ENCODE measurements at places on chromosomes 11 and 22.

GRCh38 chr11:106998916-106999188 lies 19.4 kb downstream of the GUCY1A2 start:
- DNase-seq, result no peak

- DNase-seq, result no peak
Measured at GRCh38 chr11:120827820-120828219, 196.1 kb upstream of the TBCEL start.

DNA sequence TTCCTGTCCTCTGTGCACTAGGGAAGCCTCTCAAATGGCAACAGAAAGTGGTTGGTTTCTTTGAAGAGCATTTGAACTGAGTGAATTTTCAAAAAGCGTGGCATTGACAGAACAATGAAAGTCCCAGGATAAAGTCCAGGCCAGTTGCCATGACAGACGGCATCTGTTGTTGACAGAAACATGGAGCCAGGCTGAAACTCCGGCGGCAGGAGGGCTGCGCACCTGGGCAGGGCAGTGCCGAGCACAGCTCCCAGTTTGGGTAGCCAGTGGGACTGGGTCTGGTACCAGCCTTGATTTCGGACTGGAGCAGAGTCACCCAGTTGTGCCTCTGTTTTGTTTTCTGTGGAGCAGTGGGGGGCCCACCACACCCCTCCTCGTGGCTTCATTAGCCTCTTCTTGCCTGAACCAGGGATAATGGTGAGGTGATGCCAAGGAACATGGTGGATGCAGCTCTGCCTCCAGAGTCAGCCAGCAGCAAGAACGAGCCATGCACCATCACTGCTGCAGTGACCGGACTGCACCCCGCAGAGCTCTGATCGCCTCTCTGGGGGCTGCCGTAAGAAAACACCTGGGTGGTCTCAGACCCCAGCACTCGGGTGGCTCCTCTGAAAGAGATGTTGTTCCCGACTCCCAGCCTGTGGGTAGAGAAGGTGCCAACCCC lies 9.8 kb upstream of the SEPTIN5 start:
- DNase-seq, result no peak

DNA sequence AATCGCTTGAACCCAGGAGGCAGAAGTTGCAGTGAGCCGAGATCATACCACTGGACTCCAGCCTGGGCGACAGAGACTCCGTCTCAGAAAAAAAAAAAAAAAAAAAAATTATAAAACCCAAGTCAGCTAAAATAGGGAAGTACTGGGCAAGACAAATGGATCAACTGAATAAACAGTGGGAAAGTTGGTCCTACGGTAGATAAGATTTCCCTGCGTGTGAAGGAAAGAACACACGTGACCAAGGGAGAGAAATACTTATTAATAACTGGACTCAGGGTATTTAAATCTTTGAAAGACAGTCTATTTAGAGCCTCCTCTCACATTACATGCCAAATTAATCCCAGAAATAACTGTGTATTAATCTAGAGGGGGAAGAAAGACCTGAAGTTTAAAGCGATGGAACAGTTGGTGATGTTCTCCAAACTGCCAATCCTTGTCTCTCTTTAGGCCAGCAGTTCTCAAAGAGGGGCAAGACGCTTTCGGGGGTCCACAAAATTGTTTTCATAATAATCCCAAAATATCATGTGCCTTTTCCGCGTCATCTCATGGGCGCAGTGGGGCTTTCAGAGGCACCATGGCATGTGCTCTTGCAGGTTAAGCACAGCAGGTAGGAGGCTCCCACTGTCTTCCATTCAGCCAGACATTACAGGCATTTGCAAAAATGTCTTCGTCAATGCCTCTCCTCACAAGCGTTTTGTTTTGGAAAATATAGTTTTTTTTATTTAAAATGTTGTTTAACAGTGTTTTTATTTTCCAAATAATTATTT lies 6.6 kb downstream of the RTL6 start:
- DNase-seq, result no peak

DNA sequence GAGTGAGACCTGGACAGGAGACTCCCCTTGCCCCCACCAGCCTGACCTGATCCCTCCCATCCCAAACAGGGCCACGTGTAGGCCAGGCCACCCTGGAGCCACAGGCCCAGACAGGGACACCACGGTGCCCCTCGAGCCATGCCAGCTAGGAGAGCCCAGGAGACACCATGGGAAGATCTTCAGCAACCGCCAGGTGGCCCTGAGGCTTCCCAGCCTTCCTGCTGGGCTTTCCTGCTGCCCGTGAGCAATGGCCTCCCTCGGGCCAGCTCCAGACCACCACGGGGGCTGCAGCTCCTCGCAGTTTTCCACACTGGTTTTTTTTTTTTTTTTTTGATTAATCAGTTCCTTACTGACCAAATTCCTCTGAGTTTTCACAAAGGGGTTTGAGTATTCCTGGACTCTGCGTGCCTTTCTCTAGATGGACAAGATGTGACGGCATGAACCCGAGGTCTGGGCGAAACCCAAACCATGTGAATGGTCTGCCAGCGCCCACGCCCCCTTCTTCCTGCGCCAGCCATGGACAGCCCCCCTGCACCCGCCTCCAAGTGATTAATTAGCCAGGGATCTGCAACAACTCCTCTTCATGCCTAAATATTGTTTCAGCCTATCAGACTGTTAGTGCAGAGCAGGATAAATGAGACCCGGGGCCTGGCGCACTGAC lies 40.9 kb downstream of the TBX1 start:
- DNase-seq, result no peak

GRCh38 chr22:46293577-46294260 lies 3.0 kb upstream of the GTSE1 start:
- no peak for DNase-seq

GRCh38 chr11:9003573-9004182 lies at the start of gene NRIP3:
TSS of gene NRIP3 (minus strand) at chr11:9004001. CDS start at chr11:9003935, 66 bp downstream.
- peak; percentile 59 for DNase-seq

- no peak for DNase-seq
Measured at GRCh38 chr22:38348751-38349496, 31.7 kb upstream of the CSNK1E start.

GRCh38 chr11:119181677-119182412 lies 3.4 kb upstream of the NHERF4 start:
- no peak for DNase-seq

- DNase-seq, result peak; percentile 44
Measured at GRCh38 chr22:46737976-46738646, at the start of gene CERK. TSS of gene CERK (minus strand) at chr22:46738252. CDS start at chr22:46738148, 104 bp downstream.

GRCh38 chr11:8251616-8252295 lies 11.9 kb downstream of the LMO1 start:
- no peak for DNase-seq

DNA sequence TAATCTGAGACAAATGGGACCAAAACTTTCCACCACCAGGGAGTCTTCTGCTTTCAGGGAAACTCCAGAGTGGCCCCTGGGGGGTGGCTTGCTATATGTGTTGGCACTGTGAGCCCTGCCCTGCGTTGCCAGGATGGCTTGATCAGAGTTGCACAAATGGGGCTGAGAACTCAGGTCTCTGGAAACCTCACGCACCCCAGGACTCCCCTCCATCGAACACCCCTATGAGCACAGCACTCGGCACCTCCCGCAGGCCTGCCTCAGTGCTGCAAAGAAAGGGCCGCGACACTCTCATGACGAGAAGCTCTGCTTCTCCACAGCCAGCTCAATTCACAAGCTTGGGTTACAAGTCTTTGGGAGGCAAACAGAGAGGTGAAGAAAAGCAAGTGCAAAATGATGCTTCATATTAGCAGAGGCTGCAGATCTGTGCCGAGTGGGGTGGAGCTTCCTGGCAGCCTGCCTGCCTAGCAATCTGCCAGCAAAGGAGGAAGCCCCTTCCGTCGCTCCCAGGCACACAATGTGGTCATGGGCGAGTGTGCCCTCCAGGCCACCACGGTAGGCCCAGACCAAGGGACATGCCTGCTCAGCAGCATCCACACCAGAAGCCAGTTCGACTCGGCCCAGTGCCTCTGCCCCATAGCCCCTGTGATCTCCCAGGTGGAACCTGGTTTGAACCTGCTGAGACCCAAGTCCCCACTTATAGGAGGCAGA lies 55.7 kb downstream of the MYH9 start:
- no peak for DNase-seq
